Activated CD8-positive, alpha-beta T cell treated with anti-CD3 and anti-CD28 coated beads for 36 hours (primary cell): ENCODE measurements at places on chromosomes 11 and 22.

DNA sequence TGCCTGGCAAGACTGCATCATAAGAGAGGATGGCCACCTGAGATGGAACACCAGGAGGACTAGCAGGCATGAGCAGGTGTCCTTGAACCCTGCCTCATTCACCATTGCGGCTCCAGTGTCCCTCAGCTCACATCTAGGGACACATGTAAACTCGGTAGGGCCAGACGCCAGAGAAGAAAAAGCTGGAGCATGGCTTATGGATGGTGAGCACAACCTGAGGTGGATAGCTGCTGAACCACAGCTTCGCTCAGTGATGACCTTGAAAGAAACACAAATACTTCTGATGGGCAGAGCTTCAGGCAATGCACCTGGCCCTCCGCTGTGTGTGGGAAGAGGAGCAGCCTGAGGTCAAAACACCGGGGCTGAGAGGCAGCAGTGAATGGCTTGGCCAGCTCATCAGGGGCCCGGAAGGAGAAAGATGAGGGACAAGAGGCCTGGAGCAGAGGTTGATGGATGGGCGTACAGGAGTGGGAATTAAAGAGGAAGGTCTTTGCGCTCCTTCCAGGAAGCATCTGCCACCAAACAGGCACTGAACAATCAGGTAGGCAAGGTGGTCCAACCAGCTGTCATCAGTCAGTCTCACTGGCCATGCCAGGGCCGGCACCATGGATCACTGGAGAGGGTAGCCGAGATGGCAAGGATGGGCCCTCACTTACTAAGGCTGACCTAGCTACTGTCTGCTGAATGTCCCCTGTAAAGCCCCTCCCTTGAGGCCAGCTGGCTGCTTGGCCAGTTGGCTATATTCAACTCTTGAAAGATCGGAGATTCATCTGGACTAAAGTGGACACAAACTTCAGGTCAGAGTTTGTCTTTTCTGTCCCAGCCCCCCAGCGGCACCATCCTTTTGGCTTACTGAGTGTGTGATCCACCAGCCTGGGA, 89.7 kb downstream of the MYEOV start:
- DNase-seq = no peak

DNA sequence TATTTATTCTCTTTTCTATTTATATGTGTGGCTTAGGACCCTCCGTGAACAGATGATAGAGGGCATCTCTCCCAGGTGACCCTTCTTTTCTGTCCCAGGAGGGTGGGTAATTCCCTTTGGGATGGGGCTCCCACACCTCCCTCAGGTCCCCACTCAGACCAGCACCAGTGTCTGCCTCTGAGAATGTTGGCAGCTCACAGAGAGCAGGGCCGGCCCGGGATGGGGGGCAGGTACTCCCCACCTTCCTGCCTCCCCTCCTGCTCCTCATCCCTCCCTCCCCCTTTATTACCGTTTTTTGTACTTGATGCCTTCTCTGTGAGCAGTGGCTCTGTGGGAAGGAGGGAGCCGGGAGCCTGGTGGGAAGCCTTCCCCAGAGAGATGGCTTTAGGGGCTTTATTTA, 4.8 kb upstream of the HINFP start:
- DNase-seq = no peak

- no peak for DNase-seq
These were observed 3.3 kb downstream of the C2CD2L start for GRCh38 chr11:119110439-119110838.

GRCh38 chr11:10125522-10126133, 168.4 kb downstream of the SBF2 start:
- no peak for DNase-seq

- no peak for DNase-seq
These were observed 789 bp upstream of the CBX7 start for GRCh38 chr22:39153220-39153717.

DNA sequence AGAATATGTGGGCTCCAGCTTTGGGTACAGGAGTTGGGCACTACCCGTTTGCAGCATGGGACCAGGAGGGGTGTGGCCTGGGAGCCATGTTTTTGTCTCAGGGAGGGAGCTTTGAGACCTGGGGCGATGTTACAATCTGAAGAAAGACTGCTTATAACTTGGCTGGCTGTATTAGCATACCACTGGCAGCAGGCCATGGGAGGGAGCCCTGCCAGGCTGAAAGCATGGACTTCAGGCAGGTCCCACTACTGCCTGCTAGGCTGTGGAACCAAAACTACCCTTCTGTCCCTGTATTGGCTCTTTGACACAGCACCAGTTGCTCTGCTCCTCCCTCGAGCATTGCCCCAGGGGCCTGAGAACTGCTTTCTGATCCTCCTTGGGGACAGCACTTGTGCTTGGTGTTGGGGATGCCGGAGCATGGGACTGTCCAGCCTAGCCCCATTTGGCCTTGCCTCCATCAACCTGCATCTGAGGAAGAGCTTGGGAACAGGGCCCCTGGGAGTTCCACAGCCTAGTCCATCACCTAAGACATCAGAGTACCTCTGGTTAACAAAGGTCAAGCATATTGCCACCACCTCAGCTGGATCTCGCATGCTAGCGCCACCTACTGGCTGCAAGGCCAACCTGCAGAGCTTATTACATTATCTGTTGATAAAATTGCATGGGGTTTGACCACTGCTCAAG, 217.4 kb downstream of the SBF2 start:
- peak; percentile 56 for DNase-seq

DNA sequence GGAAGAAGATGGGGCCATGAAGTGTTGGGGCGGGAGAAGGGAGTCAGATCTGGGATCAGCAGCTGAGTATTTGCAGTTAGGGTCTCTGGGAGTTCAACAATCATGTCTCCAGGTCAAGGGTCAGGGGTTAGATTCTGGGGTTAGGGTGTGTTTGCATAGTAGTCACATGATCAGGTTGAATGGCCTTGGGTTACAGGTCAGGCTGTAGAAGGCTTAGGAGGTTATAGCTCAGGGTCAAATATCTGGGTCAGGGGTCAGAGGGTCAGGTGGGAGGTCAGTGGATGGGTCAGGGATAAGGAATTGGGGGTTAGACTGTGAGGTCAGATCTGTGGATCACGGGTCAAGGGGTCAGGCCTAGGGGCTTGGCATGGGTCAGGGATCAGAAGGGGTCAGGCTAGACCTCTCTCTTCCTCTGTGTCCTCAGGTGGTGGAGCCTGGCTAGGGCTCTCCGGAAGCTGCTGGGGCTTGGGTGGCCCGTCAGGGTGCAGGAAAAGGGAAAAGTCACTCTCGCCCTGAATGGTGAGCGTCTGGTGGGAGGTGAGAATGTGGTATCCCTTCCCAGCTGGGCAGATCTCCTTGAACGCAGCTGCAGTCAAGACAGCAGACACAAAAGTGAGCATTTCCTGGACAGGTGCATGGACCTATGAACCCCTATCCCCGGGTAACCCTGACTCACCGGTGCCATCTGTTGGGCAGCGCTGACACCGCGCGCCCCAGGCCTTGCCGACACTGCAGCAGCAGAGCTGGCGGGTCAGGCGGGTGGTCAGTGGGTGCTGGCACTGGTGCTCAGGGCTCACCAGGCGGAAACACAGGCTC, 6.4 kb downstream of the LTBP3 start:
- DNase-seq = peak; percentile 77

DNA sequence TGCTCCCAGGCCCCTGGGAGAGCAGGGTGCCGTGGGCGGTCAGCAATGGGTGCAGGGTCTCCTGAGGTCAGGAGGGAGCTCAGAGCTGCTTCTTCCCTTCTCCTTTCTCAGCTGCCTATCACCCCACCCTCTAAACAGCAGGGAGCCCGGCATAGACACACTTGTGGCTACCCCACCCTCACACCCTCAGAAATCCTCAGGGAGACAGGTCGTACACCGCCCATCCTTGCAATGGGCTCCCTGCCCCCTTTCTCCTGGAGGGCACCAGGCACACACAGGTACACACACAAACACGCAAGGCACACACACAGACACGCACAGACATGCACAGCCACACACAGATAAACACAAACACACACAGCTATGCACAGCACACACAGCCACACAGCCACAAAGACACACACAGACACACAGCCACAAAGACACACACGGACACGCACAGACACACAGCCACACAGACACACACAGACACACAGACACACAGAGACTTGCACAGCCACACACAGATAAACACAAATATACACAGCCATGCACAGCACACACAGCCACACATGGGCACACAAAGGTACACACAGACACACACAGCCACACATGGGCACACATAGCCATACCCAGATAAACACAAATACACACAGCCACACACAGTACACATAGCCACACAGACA, 44.9 kb upstream of the TH start:
- DNase-seq = no peak

DNA sequence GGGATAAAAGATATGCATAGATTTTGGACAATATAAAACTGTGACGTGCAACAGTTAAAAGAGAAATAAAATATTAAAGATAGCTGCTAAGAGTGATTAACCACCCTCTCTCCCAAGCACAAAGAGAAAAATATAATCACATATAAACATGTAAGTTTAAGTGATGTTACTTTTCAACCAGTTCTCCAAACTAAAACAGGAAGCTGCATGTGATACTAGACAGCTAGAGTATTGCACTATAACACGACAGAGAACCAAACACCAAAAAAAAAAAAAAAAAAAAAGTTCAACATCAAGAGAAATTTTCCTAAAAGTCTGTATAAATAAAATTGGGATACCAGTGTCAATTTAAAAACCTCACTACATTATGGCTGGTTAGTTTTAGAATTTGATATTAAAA, 79.1 kb downstream of the PICALM start:
- no peak for DNase-seq

GRCh38 chr11:26777372-26777808, 55.5 kb upstream of the SLC5A12 start:
- DNase-seq = no peak

GRCh38 chr22:41140365-41140957, 48.1 kb downstream of the EP300 start:
- DNase-seq = no peak
